CD14-positive monocyte (primary cell): ENCODE measurements at places on chromosomes 2 and 18.

GRCh38 chr2:73301636-73302035 lies 8.3 kb upstream of the EGR4 start:
- DNase-seq: no peak

- DNase-seq: no peak
Measured at GRCh38 chr2:134955744-134956143, 37.1 kb downstream of the CCNT2 start.

DNA sequence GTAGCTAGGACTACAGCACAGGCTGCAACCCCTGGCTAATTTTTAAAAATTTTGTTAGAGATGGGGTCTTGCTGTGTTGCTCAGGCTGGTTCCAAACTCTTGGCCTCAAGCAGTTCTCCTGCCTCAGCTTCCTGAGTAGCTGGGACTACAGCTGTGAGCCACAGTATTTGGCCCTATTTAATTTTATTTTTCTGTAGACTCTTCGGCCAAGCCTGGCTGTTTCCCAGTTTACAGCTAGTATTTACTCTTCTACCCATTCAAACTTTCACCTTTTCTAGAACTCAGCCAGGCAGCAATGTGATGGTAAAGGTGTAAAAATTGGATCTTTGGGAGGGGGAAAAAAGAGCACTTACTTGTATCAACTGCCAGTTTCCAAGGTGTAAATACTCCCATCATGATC lies 35.3 kb downstream of the SH3RF3 start:
- no peak for DNase-seq

DNA sequence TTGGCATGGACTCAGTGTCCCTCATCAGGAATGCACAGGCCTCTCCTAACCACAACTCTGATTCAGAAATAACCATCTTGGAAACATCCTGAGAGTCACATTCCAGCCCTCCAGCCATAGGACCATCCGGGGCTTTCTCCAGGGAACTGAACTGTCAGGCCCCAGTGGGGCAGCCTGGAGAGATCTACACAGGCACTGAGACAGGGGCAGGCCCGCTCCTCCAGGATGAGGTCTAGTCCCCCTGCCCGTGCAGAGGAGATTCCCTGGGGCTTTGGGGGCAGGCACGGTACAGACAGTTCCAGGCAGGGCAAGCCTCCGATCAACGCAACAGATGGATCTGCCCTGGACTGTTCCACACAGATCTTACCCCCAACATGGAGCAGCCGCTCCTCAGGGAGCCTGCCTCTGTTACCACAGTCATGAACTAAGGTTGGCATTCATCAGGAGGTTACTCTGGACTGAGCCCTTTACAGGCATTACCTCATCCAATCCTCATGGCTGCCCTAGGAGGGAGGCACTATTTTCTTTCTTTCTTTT lies 12.0 kb downstream of the KCNK3 start:
- no peak for DNase-seq

DNA sequence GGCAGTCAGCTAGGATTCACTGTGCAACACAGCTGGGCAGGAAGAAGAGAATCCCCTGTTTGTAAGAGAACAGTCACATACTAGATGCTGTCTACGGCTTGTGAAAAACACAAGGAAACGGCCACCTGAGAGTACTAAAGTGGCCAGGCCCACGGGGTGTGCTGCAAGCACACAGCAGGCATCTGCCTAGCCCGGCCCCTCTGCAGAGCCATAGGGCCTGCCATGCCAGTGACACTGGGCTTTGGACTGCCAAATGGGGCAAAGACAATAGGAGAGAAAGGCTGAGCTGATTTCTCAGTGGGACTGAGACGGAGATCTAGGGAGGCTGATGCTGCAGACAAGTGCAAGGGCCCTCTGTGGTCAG lies 10.3 kb downstream of the TUBB6 start:
- DNase-seq: no peak
